CD4-positive, alpha-beta T cell treated with Interleukin-4 for 4 hours (primary cell): ENCODE measurements at places on chromosomes 3 and 15.

DNA sequence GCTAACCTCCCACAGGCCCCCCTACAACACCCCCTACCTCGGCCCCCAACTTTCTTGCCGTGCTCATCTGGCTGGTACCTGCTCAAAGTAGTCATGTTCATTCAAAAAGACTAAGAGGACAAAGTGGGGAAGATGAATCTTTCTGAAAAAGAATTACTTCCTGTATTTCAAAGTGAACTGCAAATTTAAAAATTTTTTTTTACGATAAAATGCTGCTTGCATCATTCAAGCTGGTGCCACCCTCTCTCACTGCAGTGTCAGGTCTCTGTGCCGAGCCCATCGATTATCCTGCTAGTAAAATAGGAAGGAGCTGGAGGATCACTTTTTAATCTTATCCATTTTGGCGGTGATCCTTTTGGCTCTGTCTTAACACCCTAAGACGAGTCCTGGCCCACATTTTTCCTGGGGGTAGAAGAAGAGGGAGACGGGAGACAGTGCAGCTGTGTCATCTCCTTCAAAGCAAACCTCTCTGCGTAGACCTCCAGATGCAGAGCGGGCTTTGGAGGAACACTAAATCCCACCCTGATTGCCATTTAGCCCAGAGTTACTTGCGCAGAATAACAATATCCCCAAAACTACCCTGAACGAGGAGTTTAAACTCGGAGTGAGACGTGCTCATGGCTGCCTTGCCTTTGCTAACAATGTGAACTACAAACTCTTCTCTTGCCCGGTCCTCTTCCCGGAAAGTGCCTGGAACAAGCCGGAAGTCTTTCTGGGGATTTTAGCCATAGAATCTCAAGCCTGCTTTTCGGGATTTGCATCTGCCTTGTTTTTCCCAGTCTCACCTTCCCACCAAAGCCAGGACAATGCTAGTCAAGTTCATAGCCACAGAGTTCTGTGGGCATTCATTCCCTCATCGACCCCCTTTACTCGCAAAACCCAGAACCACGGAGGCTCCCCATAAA is 66.2 kb upstream of the CGNL1 start:
- DNase-seq = no peak

GRCh38 chr15:75760704-75761435 is 48.2 kb upstream of the CSPG4 start:
- DNase-seq = no peak

- peak; percentile 51 for DNase-seq
These were observed 407.2 kb upstream of the TGFBR2 start for GRCh38 chr3:30199096-30199759.

- DNase-seq = no peak
These were observed 75.1 kb upstream of the MELTF start for GRCh38 chr3:197104738-197105137.

GRCh38 chr3:121557426-121557934 is 10.3 kb upstream of the ARGFX start:
- no peak for DNase-seq

- DNase-seq = no peak
These were observed 15.3 kb upstream of the STRIT1 start for GRCh38 chr3:155308831-155309230.

DNA sequence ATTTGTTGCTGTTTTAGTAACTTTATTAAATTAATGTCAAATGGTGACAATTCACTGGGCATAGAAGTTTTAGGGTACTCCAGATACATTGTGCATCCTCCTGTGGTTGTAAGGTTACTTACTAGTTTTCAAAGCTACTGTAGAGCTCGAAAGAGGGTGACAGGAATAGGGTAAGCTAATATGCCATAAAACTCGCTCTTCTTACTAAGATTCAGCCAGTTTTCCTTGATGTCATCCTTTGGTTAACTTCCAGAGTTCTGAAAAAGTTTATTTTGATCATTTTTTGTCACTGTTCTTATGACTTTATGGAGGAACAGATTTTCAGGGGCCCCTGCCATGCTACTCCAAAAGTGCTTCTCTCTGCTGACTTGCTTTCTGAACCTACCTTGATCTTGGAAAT is 334.8 kb downstream of the PLCL2 start:
- no peak for DNase-seq

GRCh38 chr15:74460298-74460697 is 662 bp downstream of the UBL7 start:
- DNase-seq = no peak

- DNase-seq = no peak
These were observed 130.3 kb upstream of the ZPLD1 start for GRCh38 chr3:102304550-102304949.

DNA sequence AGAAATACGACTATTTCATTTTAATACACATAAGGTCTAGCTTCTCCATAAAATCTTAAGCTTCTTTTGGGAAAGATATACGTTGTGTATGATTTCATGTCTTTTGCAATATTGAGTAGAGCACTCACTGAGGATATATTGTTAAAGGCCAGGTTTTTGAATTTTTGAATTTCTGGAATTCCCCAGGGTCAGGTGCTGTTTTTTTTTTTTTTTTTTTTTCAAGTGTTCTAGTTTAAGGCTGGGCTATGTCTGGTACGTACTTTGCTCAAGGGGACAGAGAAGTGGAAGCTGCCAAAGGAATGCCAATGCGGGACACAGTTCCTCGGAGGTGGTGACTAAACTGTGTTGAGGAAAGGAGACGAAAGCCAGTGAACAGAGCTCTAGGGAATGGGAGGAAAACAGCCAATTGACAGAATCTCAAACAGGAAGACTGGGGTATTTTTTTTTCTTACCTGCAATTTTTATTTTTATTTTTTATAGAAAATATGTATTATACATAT is 510.5 kb upstream of the CBLB start:
- DNase-seq = no peak

DNA sequence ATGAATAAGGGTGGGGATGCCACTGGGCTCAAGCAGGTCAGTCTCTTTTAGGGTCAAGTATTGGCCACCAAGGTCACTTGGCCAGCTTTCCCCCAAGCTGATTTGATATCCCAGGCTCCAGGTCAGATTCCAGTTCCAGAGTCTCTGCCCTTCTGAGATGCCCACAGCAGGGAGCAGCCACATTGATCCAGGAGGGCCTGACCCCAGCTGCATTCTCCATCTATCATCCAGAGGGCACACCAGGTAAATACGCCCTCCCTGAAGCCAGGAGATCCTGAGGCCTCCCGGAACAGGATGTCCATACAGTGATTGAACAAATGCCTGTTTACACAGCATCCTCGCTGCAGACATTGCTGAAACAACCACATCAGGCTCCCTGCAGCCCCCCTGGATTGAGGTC is 264.6 kb upstream of the TLE3 start:
- DNase-seq = no peak

DNA sequence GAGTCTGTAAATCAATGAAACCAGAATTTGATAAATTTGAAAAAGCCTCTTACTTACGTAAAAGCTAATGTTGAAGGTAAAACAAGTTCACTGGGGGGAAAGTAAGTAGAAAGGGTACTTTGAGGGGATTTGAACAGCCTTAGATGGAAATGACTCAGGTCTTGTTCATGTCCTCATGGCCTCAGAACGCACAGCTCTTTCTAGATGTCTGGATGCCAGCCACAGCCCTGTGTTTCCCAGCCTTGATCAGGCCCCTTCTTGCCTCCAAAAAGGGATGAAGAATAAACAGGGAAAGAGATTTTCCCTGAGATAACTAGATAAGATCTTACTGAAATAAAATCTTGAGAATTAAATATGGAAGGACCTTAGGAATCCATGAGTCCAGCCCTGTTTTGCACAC is 237.1 kb upstream of the GOLGA6L4 start:
- DNase-seq = no peak

DNA sequence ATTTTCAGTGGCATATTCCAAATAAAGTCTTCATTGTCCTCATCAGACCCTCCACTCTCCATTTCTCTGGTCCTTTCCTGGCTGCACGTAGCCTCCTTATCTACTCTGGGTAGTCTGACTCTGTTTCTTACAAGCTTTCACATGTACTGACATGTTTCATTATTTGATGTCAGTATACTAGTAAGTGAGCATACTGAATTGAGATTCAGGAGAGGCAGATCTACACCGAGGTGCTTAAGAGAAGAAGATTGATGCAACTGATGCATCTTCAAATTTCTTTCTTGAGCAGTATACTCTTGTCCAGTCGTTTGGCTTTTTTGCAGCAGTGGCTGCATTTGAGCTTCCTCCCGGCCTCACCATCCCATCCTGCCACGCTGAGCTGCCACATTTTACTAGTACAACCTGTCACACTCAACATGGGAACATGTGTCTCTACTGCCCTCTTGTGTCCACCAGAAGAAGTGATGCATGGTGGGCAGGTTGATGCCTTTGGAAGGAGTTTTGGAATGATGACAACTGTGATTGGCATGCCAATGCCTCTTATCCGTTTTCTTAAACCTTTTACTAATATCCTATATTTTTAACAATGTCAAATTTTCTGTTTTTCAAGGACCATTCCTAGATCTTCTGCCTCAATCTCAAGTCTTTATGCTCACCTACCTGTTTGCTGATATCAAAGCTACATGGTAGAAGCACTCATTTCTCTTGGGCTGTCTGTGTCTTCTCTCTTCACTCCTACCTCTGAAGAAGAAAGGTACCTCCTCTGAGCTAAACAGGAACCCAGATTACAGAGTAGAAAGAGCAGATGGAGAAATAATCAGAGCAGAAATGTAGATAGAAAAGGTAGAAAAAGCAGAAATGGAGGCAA is 38.7 kb downstream of the GUCA1C start:
- DNase-seq = peak; percentile 79

DNA sequence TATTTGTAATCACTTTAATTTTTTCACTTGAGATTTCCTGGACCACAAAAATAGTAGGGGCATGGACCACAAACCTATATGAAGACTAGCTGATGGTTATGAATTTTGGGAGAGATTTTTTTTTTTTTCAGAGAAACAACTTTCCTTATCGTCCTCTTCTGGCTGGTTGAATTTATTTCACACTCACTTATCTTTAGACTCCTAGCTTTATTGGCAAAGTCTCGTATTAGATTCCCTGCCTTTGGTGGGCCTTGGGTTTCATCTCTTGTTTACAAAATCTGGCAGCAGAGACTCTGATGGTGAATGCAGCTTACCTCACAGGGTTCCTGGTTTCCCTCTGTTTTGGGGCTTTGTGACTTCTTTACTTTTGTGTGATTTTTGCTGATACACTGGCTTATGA is 44.5 kb upstream of the KIF23 start:
- no peak for DNase-seq

DNA sequence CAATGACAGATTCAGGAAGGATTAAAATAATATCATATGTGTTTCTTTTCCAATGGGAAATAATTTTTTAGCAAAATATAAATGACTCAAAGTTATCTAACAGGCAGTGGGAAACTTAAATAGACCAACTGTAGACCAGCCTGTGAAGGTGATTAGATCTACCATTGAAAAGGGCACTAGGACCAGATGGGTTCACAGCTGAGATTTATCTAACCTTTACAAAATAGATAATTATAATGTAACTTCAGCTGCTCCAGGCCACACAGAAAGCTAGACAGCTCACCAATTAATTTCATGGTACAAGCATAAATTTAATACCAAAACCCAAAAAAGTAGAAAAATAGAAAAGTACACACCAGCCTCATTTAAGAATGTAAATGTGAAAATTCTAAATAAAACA is 240.4 kb upstream of the MRPL3 start:
- no peak for DNase-seq

GRCh38 chr3:179410999-179411398 is 40.3 kb downstream of the GNB4 start:
- no peak for DNase-seq

DNA sequence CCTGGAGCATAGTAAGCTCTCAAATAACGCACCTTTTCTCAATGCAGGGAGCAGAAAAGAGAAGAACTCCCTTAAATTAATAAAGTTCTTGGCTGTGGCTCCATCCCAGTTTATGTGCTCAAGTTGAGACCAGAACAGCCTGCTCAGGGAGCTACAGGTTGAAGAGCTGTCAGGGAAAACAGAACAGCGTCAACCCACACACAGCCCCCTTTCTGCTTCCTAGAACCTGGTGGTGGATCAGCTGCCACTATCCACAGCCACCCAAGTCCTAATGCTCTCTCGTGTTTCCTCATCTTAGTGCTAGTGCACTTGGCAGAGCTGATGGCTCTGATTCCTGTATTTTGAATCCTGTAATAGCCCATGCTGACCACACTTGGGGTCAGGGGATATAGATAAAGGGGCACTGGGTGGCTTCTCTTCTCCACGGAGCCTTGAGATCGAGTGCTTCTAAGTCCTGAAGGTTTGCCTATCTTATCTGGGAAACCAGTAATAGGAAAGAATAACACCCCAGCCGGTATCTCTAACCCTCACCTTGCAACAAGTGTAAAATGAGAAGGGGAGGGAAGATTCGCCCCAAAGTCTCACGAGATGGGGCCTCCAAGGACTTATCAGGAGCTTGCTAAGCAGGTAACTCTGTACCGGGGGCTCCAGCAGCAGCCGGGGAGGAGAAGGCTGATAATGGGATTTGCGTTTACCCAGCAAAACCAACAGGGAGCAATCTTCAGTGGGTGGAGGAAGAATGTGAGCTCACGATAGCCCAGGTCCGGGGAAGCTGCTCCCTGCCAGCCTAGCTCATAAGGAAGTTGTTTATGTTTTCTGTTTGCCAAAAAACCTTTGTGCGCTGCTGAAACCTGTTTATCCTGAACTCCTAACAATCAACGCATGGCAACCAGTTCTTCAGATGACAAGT is 136.2 kb upstream of the ICE2 start:
- DNase-seq = no peak

- no peak for DNase-seq
These were observed 51.6 kb upstream of the LCTL start for GRCh38 chr15:66617137-66618090.

- DNase-seq = no peak
These were observed 30.7 kb downstream of the ARHGAP31 start for GRCh38 chr3:119324899-119325298.

GRCh38 chr3:74617776-74618175 is 3.3 kb upstream of the CNTN3 start:
- DNase-seq = no peak

- no peak for DNase-seq
These were observed 911.6 kb upstream of the ARPP21 start for GRCh38 chr3:34727700-34728099.

DNA sequence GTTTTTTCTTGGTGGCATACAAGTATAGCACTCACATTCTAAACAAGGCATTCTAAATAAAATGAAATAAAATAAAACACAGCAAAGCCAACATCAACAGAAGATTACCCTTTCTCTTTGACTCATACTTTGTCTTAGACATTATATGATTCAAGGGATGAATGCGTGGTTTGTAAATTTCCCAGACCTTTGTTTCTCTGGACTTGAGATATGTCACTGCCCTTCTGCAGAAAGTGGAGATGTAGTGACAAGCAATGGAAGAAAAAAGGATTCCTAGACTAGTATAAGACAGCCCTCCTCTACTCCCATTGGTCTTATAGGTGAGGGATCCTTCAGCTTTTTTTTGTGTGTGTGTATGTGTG is 22.4 kb downstream of the NANOGP8 start:
- DNase-seq = no peak

GRCh38 chr15:66679061-66679656 is 22.9 kb upstream of the SMAD6 start:
- no peak for DNase-seq

- no peak for DNase-seq
These were observed 35.5 kb downstream of the DZIP1L start for GRCh38 chr3:138079901-138080300.

GRCh38 chr3:133838916-133839800 is 33.5 kb downstream of the SRPRB start:
- DNase-seq = no peak

- no peak for DNase-seq
These were observed 11.9 kb downstream of the ABHD6 start for GRCh38 chr3:58249358-58250092.

- DNase-seq = no peak
These were observed 76.7 kb downstream of the AAGAB start for GRCh38 chr15:67177752-67178151.
